H1 (cell line): ENCODE measurements at places on chromosomes 2 and 18. TPM values are rescaled to one million over a fixed set of nuclear protein-coding genes. Genes with fewer than 3 reads are reported as not detected.

The CYP27C1 gene
- total RNA-seq: 2.8 and 3.2 TPM in 2 replicates

The TSN gene
- total RNA-seq: 96.1 and 96.3 TPM in 2 replicates

DNA sequence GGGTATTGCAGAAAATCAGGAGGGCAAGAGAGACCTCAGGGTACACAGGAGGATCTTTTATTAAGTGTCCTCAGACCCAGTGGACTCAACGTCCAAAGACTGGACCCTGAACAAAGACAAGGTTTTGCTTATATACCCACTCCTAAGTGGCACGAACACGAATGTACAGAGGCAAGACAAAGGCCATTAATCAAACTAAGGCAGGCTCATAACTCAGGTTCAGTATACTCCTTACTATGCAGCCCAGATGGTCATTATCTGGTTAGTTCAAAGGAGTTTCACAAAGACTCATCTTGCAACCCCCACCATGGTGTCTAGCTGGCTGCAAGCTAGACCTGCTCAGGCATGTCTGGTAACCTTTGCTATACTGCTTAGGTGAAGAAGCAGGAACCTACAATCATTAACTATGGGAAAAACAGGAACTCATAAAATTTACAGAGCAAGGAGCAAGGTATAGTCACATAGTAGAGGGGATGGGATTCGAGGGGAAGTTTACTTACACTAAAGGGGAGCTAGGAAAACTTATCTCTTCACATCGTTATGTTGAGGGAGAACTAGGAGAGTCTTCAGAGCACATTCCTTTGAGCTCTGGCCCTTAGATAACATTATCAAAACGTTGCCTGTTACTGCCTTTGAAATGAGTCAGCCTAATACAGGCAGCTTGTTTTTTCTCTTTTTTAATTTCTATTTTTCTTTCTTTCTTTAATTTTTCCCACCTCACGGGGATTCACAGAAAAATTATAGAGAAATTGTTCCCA, 33.9 kb downstream of the SLC4A3 start:
- no peak for DNase-seq

The SPATS2L gene
- 177 and 189 TPM in 2 replicates for total RNA-seq

DNA sequence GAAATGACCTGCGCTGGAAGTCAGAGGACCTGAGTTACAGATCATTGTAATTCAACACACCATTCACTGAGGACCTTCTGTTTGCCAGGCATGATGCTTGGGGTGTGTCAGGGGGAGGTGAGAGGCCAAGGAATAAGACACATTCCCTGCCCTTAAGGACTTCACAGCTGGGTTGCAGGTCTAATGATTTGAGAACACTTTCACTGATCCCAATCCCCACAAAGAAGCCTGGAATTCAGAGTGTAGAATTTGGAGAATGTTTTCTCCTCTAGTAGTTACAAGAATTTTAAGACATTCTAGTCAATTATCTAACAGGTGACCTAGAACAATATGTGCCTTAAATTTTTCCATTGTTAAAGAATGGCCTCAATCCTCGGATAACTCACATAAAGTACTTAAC, 322.4 kb downstream of the TNS1 start:
- no peak for DNase-seq

The CSRNP3 gene
- 6.5 and 6.7 TPM in 2 replicates for total RNA-seq

The SGPP2 gene
- total RNA-seq: not detected in 2 replicates

DNA sequence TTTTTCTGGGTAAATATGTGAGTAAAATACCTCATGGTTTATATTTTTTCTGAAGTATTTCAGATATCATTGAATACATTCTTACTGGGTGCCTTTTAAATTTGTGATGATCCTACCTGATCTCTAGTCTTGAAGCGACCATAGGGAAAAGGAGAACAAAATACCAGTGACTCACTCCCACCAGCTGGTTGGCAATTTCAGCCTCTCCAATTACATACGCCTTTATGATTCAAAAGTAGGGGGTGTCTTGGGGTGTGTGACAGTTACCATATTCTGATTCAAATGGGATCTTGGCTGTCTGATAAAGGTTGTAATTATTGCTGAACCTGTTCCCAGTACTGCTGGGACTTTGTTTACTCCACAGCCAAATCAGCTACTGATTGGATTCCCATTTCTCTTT, 175.9 kb upstream of the NXPH2 start:
- no peak for DNase-seq

The FOXD4L1 gene
- total RNA-seq: not detected in 2 replicates

- DNase-seq: no peak
These were observed 201.0 kb downstream of the MBD2 start for GRCh38 chr18:54023471-54023870.

- DNase-seq: no peak
These were observed 18.8 kb downstream of the COQ10B start for GRCh38 chr2:197472166-197472565.

The USP37 gene
- total RNA-seq: 22.3 and 29.1 TPM in 2 replicates

DNA sequence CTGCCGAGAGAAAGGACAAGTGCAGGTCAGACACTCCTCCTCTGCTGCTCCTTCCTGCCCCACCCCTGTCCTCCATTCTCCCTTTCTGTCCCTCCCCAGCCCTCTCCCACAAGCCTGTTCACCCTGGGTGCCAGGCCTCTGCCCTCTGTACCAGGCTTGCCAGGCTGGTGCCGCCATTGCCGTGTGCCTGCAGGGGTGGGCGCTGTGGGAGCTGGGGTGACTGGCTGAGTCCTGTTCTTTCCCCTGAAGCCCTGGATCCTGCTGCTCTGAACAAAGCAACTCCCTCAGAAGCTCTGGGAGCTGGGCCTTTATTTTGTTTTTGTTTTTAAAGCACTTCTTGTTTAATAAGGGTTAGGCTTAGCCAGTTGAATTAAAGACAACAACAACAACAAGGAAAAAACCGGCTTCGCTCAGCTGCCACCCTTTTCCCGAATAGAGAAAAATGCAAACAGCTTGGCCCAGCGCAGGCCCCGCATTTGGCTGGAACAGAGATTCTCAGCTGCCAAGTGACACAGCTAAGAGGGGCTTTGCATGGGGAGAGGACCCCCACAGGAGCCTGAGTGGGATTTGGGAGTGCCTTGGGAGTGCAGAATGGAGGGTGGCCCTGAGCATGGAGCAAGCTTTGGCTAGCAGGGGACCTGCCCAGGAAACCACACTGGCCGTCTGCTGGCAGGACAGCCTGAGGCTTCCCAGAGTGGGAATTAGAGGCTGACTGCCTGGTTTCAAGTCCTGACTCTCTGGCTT, 9.1 kb downstream of the PCARE start:
- no peak for DNase-seq

DNA sequence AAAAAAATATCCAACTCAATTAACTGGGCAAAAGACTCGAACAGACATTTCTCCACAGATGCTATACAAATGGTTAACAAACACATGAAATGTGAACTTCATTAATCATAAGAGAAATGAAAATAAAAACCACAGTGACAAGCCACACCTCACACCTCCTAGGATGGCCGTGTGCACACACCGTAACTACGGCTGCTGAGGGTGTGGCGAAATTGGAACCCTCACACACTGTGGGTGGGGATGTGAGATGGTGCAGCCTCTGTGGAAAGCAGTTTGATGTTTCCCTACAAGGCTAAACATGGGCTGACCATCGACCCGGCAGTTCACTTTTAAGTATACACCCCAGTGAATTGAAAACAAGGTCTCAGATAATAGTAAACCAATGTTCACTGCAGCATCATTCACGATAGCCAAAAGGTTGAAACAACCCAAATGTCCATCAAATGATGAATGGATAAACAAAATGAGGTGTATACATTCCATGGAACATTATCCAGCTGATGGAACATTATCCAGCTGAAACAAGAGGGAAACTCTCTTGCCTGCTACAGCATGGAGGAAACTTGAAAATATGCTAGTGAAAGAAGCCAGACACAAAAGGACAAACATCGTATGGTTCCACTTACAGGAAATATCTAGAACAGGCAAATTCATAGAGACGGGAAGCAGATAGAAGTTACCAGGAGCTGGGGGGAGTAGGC, 32.2 kb downstream of the ZAP70 start:
- DNase-seq: no peak

- no peak for DNase-seq
These were observed 3.7 kb upstream of the CRIM1 start for GRCh38 chr2:36351736-36352349.

The CD226 gene
- total RNA-seq: not detected in 2 replicates

The FKBP7 gene
- total RNA-seq: 4.8 and 7.0 TPM in 2 replicates

GRCh38 chr2:48711343-48711742, 44.2 kb downstream of the LHCGR start:
- DNase-seq: no peak

DNA sequence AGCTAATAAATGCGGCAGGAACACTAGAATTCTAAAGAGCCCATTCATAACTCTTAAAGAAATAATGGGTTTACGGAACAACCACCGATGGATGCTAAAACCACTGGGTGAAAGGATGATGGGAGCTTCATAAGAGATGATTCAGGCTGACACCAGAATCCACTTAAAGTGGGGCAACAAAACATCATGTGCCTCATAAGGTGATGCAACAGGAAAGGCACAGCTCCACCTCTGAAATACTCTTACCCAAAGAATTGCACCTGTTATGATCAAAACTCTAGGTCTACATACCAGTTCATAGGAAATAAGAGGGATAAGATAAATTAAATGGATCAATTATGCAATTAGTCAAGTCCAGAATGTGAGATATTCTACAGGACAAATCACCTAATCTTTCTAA, 131.4 kb downstream of the DHRS9 start:
- DNase-seq: no peak

GRCh38 chr2:206316141-206316540, 41.7 kb downstream of the ZDBF2 start:
- DNase-seq: no peak

The CKAP2L gene
- total RNA-seq: 19.3 and 20.7 TPM in 2 replicates

The HOXD3 gene
- total RNA-seq: not detected in 2 replicates

The MOCOS gene
- total RNA-seq: 5.8 and 6.5 TPM in 2 replicates

DNA sequence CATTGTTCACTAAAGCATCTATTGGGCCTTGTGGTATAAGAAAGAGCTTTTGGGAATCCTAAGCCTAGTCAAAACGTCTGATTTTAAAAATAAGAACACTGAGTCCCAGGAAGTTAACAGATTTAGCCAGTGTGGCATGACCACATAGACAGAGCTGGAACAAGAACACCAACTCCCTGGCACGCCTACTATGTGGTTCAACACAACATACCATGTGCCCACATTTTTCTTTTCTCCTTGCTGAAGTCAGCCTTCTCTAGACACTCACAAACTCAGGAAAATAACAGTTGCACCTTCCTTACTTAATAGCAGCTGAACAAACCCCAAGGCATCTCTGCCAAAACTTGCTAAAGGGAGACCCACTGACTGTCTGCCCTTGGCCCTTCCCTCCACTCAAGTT, 124.8 kb downstream of the C1D start:
- no peak for DNase-seq

GRCh38 chr2:19899985-19900930, 1.5 kb downstream of the TTC32 start:
- no peak for DNase-seq

The OLA1 gene
- total RNA-seq: 149 and 158 TPM in 2 replicates

The SETBP1 gene
- total RNA-seq: 4.6 and 6.5 TPM in 2 replicates

The PIKFYVE gene
- total RNA-seq: 33.5 and 35.8 TPM in 2 replicates

GRCh38 chr18:55539240-55539639, 48.8 kb downstream of the TCF4 start:
- DNase-seq: no peak

DNA sequence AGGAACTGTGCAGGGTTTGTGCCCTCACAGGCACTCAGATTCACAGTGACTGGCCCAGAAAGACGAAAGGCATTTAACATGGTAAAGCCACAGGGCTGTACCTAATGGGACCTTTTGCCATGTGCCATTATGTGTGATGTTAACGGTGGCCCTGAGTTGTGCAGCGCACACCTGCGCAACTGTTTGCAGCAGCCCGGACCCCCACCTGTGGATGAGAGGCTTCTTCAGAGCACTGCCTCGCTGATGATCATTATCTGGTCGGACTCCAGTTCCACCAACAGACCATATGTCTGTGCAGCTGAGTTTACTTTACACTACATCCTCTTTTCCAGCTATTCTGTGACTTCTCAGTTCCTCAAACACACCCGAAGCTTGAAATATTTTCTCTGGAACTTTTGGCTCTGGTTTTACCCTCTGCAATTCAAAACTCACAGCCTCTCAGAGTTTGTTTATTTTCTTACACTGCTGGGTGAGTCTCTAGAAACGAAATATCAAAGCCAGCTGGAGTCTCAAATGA, 35.6 kb upstream of the UBE2F start:
- DNase-seq: no peak

GRCh38 chr2:241611062-241611461, 25.9 kb downstream of the THAP4 start:
- DNase-seq: no peak

GRCh38 chr18:58168221-58168620, 124.2 kb downstream of the NEDD4L start:
- no peak for DNase-seq

DNA sequence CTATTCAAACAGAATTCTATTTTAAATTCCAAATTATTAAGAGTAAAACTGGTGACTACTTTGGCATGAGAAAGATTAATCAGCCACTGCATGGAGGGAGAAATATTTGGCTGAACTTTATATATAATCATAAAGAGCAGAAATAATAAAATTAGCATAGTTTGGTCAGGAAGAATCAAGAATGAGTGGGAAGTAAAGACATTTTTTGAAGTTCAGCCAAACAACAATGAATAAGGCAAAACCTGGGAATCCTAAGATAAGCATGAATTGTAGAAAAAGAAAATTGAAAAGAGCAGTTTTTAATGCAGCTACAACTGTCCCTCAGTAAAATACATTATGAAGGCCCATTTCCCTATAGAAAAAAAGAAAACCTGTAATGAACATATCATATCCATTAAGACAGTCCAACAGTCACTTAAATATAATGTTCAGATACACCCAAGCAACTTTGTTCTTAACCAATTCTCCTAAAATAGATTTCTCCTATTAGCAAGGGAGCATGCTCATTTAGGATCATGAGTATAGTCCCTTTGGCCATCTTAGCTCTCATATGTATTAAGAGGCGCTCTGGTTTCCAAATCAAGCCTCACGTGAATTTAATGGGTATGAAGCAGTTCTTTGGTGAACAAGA, 6.5 kb downstream of the TMEM17 start:
- DNase-seq: no peak

GRCh38 chr2:10829299-10829698, 16.7 kb upstream of the PDIA6 start:
- DNase-seq: no peak

DNA sequence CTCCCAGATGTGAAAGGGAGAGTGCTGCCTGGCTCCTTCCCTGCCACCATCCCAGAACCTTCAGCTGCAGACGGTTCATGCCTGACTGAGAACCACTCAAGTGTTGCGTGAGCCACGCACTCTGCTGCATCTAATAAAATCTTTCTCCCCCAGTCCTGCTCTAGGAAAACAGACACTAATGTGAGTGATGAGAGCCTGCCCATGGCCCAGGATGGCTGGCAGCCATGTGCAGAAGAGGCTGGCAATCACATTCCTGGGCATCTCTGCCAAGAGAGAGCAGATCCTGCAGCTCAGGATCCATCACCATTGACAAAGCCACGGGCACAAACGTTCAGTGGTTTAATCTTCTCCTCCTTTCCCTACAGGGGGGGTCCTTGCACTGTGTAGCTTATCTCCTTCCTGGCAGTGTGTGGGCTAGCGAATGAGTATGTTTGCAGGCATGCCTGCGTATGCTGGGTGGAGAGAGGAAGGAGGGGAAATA, 477.5 kb downstream of the SLC4A3 start:
- DNase-seq: no peak

The GDF7 gene
- 0.04 and 0.06 TPM in 2 replicates for total RNA-seq

The DUSP2 gene
- 8.7 and 10.1 TPM in 2 replicates for total RNA-seq
